ENCODE measurements at places on chromosomes 12 and 14.
A peak's percentile ranks its signal among the peaks of the same experiment; 100 is the strongest.

DNA sequence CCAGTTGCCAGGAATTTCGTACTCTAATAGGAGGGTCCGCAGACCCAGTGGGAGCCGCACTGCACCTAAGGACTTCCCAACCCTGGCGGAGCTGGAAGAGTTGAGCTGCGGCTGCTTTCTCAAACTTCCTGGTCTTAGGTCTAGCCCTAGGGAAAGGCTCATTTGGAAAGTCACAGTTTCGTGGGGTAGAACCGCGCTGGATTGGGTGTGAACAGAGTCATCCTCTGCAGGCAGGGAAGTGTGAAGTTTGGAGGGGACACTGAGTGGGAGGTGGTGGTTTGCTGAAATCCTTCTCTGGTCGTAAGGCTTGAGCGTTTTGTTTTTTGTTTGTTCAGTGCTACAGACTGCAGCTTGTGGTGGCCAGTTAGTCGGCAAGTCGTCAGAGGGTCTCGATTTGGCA is 18.8 kb downstream of the PRKAB1 start:
- DNase-seq, result no peak

DNA sequence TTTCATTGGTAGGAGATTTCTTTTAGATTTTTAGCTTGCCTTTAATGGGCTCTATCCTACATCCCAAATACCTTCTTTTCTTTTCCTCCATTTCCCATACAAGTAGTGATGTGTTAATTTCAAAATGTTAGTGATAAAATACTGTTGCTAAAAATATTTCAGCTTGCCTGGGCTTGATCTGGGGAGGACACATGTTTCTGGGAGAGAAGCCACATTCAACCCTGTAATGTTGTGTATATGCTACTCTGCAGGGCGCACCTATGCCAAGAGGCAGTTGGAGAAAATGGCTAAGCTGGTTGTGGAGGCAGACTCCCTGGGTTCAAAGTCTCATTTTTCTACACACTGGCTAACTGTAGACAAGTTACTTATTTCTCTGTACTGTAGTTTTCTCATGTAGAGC is 26.3 kb downstream of the FLRT2 start:
- no peak for DNase-seq

GRCh38 chr12:94219622-94220302 is 71.4 kb downstream of the PLXNC1 start:
- no peak for DNase-seq

DNA sequence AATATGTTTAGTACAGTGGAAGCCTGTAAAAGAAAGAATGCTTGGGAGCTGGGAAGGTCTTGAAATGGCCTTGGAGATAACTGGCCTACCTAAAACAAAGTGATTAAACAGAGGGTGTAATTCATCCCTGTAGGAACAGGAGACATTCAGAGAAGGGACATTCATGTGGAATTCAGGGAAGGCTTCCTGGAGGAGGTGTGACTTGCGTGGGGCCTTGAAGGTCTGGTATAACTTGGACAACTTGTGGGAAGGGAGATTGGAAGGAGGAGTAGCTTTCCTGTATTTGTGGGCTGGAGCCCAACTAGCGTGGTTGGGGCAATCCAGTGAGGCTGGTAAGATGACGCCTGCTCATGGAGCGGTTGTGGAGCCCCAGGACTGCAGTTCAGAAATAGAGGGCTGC is 156.4 kb downstream of the AACS start:
- no peak for DNase-seq

DNA sequence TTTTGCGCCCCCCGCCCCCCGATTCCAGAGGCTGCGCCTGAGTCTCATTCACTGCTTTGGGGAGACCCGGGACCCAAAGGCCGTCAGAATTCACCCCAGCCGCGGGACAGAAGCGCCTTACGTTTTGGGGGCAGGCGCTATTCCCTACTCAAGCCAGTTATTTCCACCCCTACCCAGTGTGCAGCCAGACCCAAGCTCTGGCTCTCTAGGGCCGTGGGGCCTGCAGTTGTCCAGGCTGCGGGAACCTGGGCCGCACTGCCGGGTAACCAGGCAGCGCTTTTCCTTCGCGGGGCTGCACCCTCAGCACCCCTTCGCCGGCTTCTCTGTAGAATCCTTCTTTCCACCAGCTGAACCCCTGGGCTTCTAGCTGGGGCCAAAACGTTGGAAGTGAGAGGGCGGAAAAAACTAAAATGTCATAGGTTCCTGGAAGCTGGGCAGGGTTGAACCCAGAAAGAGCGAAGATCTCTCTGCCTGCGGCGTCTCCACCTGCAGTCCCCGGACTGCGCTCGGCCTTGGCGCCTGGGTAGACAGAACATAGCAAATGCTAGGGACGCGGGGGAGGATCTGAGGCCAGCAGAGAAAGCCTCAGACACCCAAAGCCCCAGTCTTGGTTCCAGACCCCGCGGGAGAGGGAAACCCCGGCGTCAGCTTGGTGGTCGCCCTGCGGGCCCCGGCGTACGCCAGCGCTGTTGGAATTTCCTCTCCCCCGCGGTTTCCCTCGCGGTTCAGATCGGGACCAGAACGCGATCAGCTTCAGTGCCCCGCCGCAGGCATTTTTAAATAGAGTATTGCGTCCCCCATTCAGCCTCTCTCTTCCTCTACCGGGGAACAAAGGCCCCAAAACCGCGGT is 18.3 kb downstream of the TBX3 start:
- DNase-seq, result no peak

DNA sequence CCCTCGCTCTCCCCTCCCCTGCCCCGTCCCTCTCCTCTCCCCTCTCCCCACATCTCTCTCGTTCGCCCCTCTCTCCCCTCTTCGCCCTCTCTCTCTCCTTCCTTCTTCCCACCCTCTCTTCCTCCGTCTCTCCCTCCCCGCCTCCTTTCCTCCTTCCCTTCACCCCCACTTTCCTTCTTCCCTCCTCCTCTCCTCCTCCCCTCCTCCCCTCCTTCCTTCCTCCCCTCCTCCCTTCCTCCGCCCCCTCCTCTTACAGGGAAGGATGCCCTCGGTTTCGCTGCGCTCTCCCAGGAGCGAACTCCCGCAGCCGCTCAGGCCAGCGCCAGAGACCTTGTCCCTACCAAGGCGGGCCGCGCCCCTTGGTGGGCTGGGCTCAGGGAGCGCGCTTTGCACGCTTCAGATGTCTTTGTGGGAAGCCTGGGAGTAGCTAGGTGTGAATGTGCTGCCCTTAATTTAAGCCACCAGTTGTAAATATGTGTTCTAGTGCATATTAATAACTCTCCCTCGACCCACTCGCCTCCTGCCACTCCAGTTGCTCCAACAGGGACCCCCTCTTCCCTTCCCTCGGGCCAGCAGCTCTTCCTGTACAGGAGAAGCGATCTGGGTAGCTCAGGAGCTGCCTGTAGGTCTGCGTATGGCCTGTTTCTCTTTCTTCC is 13.3 kb upstream of the MAP3K9 start:
- peak; percentile 20 for DNase-seq

- DNase-seq, result no peak
These were observed 1.2 kb upstream of the IFT81 start for GRCh38 chr12:110122929-110123328.

DNA sequence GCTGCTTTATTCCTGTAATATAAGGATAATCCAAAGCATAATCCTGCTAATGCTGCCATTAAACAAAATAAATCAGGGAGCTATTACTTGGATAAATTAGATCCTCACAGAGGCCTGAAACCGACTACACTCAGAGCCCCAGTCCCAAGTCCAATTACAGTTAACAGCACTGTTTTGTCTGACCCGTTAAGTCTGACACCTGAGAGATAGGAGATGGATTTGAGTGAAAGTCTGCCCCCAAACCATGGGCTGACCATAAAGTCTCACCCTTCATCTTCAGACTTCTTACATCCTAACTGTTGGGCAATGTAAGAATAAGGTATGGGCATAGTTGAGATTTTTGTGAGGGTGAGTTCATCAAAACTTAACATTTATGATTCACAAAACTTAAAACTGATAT is 181.7 kb downstream of the PLCZ1 start:
- DNase-seq, result no peak

DNA sequence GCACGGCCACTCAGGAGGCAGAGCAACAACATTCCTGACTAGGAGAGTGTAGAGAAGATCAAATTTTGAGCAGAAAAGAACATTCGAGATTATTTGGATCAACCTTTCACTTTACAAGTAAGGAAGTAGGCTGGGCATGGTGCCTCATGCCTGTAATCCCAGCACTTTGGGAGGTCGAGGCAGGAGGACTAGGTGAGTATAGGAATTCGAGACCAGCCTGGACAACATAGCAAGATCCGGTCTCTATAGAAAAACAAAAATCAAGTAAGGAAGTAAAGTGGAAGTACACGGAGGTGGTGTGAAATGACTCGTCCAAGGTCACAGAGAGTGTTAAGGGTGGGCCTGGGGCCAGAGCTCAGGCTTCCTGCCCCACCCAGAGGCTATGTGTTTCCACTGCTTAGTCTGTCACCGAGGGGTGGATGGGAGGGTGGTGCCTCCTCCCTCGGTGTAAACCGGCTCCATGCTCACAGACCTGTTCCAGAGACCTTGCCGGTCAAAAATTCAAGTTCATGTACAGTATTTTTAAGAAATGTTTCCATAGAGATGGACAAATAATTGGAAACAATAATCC is 51.9 kb downstream of the MAP1LC3B2 start:
- no peak for DNase-seq

- DNase-seq, result no peak
These were observed 91.2 kb downstream of the ADGRD1 start for GRCh38 chr12:131044760-131045381.

- DNase-seq, result no peak
These were observed 50.0 kb upstream of the EVL start for GRCh38 chr14:100015251-100015655.

- DNase-seq, result no peak
These were observed 4.8 kb downstream of the TMEM229B start for GRCh38 chr14:67483579-67484285.

DNA sequence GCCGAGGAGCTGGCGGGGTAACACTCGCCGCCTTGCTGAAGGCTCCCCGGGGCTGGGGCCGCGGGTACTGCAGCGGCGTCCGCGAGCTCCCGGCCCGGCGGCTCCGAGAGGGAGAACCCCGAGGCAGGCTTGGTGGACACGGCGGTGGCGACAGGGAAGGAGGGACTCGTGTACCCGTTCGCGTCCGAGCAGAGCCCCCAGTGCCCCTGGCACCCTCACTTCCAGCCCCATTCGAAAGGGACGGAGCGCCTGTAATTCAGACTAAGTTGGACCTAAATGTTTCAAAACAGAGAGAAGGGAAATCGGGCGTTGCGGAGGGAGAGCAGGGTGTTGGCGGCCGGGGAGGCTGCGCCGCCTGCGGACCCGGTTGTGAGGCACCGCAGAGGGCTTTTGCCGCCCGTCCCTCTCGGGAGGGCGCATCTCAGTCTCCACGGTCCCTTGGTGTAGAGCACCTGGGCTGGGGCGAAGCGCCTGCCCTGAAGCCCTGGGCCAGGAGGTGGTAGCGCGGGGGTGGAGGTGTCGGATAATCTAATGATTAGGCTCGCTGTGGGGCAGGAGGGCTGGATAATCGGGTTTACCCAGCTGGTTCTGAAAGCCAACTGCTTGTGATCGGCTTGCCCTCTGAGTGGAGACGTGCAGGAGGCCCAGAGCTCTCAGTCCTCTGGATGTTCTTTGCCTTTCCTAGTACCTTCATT is 771 bp downstream of the DAAM1 start:
- peak; percentile 30 for DNase-seq

- DNase-seq, result peak; percentile 30
These were observed 65.3 kb downstream of the IFT43 start for GRCh38 chr14:76050797-76051392.

All from stimulated activated CD4-positive, alpha-beta T cell treated with anti-CD3 and anti-CD28 coated beads, Interleukin-4, amount 100 ng/mL, for 1 hour (primary cell).